H9 (cell line): ENCODE measurements at places on chromosomes 5 and 9.

DNA sequence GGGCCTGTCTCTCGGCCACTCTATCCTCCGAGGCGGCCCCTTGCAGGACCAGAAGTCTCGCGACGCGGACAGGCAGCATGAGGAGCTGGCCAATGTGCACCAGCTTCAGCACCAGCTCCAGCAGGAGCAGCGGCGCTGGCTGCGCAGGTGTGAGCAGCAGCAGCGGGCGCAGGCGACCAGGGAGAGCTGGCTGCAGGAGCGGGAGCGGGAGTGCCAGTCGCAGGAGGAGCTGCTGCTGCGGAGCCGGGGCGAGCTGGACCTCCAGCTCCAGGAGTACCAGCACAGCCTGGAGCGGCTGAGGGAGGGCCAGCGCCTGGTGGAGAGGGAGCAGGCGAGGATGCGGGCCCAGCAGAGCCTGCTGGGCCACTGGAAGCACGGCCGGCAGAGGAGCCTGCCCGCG lies 283.5 kb downstream of the ARHGEF28 start:
- peak; percentile 43 for DNase-seq

DNA sequence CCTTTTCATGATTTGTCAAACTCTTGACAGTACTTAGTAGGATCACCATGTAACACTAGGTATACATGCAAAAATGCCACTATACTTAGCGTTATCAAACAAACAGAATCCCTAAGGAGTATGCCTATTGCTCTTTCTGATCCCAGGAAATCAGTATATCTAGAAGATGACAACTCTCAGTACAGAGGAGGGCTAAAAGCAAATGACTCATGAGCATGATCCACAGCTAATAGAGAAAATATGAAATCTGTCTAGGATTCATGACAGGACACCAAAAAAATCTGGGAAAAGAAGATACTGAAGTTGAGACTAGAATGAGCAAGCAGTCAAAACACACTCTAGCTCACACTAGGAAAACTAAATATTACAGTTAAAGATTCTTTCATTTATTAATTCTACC lies 89.2 kb downstream of the RAPGEF6 start:
- no peak for DNase-seq

- peak; percentile 79 for DNase-seq
Observed at GRCh38 chr5:108642170-108642906, 105.4 kb upstream of the FER start.

GRCh38 chr5:146345578-146346366 lies 7.1 kb downstream of the POU4F3 start:
- peak; percentile 72 for DNase-seq

- DNase-seq, result no peak
Observed at GRCh38 chr5:149144637-149145036, 3.3 kb downstream of the ABLIM3 start.

- DNase-seq, result no peak
Observed at GRCh38 chr9:21943464-21943863, 50.7 kb downstream of the CDKN2A start.

DNA sequence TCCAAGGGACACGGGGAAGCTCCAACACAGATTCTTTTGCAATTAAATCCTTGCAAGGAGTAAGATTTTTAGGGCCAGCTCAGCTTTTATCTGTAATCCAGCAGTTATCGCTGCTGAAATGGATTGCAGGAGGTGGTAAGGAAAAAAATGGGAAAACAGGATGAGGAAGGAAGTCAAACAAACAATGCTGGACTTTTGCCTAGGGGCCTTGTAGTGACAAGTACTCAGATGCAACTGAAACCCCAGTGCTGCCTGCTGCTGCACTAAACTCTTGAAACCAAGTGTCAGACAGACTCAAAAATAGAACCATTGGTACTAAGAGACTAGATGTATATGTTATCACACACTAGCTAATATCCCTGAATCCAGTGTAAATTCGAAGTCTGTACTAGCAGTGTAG lies 309.2 kb downstream of the CTNND2 start:
- no peak for DNase-seq

GRCh38 chr5:128766406-128766805 lies 198.9 kb upstream of the SLC27A6 start:
- DNase-seq, result no peak

GRCh38 chr5:35819026-35819425 lies 37.7 kb upstream of the IL7R start:
- DNase-seq, result no peak

GRCh38 chr5:142363619-142363963 lies 38.8 kb upstream of the SPRY4 start:
- no peak for DNase-seq

GRCh38 chr9:7936996-7937395 lies 137.4 kb upstream of the DMAC1 start:
- no peak for DNase-seq

- no peak for DNase-seq
Observed at GRCh38 chr5:14591548-14591947, 10.0 kb downstream of the OTULINL start.

GRCh38 chr5:158560170-158560569 lies 539.5 kb downstream of the EBF1 start:
- DNase-seq, result no peak

DNA sequence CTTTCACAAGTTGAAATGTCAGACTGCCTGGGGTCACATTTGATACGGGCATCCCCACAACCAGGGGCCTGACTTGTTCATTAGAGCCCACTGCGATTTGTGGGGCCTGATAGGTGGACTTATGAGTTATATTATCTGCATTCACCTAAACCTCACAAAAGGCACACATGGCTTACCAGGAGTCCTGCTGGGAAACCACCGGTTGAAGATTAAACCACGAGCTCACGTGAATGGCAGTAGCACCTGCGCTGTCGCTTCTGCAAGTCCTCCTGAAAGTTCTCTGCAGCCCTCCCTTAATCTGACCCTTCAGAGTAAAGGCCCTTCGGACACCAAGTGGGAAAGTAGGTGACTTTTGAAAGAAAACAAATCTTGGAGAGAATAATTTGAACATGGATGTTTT lies 68.9 kb downstream of the PPIC start:
- DNase-seq, result no peak

- peak; percentile 23 for DNase-seq
Observed at GRCh38 chr9:93633492-93634221, 57.3 kb downstream of the PHF2 start.

- no peak for DNase-seq
Observed at GRCh38 chr5:2441495-2442180, 309.8 kb downstream of the IRX2 start.

GRCh38 chr9:33468215-33468730 lies 5.5 kb downstream of the NOL6 start:
- DNase-seq, result no peak

- no peak for DNase-seq
Observed at GRCh38 chr9:113352411-113352810, 3.1 kb downstream of the BSPRY start.

- DNase-seq, result no peak
Observed at GRCh38 chr5:180636403-180637075, 12.9 kb downstream of the FLT4 start.

GRCh38 chr5:150129813-150130492 lies 25.7 kb downstream of the PDGFRB start:
- peak; percentile 71 for DNase-seq

DNA sequence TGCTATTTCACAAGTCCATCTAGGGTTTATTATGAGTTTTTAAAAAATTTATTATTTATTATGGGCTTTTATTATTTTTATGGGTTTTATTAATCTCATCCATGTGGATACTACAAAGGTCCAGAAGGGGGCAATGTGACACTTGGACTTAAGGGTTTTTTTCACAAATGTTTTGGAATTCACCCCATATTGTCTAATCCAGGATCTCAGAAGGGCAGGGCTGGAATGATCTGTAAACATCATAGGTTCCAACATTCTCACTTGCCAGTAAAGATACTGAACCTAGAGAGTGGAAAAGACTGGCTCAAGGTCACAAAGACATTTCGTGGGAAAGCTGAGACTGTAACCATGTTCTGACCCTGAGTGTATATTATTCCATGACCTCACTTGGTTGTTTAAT lies 35.6 kb downstream of the NIM1K start:
- no peak for DNase-seq

DNA sequence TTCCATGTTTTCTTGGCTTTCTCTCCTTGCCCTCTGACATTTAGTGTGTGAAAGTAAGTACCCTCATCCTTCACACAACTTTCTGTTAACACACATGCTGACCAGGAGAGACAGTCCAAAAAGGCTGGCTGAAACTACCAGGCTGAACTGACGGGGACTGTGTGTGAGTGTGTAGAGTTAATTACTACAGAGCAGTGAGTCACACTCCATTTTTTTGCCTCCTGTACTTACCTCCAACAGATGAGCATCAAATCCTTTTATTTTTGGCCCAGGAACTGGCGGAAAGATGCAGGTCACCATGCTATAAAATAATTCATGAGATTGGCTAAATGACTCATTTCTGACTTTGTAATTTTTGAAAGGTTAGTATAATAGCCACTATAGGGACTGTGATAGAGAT lies 20.2 kb upstream of the AGXT2 start:
- DNase-seq, result no peak

- peak; percentile 70 for DNase-seq
Observed at GRCh38 chr9:121285835-121286687, 18.1 kb downstream of the GSN start.

DNA sequence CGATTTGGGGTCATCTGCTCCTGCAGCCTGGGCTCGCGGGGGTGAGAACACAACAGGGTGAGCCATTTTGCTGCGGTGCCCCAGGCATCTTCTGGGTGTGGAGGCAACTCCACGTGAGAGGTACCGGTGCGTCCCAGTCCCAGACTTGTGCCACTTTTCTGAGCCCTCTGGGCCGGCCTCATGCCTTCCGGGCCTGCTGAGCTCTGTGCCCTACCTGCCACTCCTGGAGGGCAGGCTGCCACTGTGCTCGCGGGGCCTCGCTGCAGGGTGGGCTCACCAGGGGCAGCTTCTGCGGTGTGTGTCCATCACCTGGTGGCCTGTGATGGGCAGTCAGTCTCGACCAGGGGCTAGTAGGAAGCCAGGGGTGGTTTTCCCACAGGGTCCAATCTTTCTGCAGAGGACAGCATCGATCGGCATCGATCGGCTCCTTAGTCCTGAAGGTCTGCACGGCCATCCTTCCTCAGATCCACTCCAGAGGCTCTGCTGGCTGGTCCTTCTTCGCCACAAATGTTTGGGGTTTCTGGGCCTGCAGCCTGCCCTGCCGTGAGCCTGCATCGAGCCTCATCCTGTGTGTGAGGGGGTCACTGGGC lies 22.6 kb downstream of the IRX4 start:
- DNase-seq, result no peak

DNA sequence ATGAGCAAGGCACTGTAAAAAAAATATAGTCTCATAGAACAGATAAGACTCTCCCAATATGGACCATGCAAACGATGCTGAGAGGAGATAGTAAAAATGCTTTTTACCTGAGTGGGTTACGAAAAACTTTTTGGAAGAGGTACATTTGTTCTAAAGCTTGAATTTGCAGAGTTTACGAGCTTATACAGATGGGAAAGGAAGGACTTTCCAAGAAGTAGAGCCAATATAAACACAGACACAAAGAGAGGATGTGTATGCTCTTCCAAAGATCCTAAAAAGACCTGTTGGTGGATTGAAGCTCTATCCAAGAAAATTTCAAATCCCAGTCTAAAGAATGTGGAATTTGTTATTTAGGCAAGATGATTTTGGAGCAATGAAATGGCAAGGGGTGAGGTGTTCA lies 127.1 kb upstream of the SLCO6A1 start:
- DNase-seq, result no peak

DNA sequence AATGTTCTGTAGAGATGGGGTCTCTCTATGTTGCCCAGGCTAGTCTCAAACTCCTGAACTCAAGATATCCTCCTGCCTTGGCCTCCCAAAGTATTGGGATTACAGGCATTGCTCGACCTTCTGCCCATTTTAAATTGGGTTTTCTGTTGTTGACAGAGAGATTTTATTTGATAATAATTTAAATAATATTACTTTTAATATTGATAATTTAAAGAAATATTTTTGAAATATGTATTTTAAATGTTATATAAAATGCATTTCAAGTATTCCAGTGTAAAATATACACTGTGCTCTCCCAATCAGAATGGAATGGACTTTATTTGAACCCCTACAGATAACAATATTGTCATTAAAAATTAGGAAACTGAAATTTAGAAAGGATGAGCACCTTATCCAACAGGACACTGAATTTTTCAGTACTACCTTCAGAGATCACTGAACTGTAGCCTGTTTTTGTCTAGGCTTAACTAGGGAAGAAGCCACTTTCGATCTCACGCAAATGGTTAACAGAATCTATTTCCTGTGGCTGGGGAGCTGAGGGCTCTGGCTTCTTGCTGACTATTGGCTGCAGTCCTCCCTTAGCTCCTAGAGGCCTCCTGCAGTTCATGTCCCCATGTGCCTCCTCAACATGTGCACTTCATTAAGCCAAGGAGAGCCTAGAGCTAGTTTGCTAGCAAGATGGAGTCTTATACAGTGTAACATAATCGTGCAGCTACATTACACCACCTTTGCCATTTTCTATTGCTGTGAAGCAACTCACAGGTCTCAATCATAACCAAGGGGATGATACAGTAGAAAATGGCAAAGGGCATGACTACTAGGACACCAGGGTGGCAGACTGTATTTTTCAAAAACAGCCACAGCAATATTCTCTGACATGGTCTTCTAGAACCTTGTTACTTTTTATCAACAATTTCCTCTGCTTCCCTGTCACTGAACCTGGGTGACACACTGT lies 150.0 kb downstream of the CDC42SE2 start:
- DNase-seq, result no peak

DNA sequence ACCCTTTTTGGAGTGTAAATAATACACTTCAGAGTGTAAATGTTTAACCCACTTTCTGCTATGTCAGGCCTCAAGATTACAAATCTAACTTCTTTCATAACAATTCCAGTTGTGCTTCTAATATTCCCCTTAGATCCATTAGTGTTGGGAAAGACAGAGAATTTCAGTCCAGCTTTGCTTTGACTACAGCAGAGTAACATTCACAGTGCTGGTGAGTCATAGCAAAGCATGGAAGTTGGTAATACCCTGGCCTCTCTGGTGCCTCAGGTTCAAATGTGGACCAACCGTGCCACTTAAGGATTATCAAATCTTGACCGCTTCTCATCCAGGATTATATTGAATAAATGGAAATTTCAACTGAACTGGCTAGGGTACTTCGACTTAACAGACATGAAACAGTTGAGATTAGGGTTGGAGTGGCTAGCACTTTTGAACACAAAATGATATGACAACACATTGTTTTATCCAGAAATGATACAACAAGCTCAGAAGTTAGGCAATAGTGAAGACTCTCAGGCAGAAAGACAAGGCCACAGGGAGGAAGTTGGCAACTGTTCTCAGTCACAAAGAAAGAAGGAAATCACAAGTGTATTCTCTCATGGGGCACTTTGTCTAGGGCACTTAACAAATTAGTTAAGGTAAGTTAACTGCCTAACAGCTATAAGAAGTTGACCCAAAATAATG lies 24.4 kb upstream of the RASA1 start:
- no peak for DNase-seq

GRCh38 chr5:178106556-178107239 lies 6.6 kb upstream of the N4BP3 start:
- DNase-seq, result no peak

DNA sequence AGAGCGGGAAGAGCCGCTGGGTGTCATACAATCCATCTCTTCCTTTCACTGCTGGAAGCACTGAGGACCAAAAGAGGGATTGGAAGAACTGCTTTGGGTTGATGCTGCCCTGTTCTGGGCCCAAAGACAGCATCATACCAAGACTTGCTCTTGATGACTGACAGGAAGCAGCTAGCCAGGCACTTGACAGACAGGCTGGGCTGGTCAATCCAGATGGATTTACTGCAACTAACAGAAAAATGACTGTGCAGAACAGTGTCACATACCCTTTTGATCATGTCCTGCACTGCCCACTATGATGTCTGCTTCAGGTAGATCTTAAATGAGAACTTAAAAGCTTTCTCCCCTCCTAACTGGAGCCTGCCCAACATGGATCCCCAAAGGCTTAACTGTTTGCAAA lies 157.6 kb downstream of the CRB2 start:
- DNase-seq, result no peak

GRCh38 chr9:81680506-81680905 lies 8.8 kb downstream of the TLE1 start:
- DNase-seq, result no peak
